ENCODE measurements at places on chromosomes 3 and 15.

DNA sequence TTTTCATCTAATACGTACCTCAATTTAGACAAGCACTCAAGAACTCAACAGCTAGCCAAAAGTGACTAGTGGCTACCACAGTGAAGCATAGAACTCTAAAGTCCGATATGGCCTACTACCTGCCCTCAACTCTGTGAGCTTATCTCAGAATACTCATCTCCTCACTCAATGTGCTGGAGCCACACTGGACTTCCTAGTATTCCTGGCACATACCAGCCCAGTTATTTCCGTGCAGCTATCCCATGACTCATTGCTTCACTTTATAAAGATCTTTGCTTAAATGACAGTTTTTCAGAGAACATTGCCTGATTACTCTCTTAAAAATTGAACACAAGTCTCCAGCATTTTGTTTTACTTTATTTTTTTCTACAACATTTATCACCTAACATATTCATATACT lies 524.7 kb downstream of the PYDC2 start:
- no peak for DNase-seq

DNA sequence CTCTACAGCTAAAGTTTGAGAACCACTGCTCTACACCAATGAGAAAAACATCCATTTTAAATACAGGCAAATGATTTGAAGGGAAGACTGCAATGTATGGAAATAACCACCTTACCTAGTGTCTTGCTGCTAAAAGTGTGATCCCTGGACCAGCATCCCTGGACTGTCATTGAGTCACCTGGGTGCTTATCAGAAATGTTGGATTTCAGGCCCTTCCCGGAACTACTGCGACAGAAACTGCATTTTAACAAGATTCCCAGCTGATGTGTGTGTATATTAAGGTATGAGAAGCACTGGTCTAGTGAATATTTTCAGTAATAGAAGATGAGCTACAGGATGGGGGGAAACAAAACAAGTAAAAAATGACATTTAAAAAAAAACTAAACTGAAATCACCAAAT lies 324.1 kb downstream of the MECOM start:
- DNase-seq = no peak

DNA sequence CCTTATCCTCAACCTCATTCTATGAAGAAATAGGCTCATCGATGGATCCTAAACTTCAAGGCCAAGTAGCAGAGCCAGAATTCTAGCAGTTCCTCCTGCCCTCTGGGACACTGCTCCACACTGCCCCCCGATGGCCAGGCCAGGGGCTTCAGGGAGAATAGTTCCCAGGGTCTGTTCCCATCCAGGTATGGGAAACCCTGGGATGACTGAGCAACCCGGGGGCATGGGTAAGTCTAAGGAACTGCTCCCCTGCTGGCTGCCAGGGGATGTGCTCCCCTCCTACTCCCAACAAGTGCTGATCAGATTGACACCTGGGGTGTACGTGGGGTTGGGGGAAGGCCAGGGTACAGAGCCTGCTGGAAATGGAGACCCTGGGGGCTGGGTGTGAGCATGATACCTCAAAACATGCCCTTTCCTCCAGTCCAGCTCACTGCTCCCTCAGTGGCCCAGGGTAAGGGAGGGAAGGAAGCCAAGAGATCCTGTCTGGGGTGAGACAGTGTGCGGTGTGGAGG lies 7.6 kb downstream of the ULK3 start:
- no peak for DNase-seq

GRCh38 chr15:67161412-67161811 lies 93.0 kb downstream of the AAGAB start:
- DNase-seq = no peak

DNA sequence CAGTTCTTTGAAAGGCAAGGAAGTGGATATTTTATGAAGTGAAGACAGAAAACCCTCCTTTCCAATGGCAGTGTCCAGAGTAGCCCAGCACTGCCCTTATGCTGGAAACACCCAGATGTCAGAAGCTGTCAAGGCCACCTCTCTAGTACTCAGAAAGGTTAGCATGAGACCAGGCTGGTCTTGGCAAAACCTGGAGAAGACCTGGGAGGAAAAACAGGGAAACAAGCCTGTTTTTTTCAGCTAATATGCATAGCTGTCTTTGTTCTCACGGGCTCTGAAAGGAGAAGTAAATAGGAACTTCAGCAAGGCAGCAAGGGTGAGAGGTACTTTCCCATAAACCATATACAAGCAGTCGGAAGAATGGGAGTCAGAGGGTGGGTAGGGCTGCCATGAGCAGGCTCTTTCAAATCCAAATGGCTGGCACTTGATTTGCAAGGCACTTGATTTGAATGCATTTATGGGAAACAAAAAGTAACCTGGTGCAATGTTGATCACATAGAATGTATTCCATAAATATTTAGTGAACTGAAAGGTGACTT lies 55.8 kb downstream of the HEG1 start:
- DNase-seq = no peak

- no peak for DNase-seq
Measured at GRCh38 chr3:39808467-39809180, 785 bp upstream of the MYRIP start.

- no peak for DNase-seq
Measured at GRCh38 chr3:21484057-21484827, 266.8 kb downstream of the ZNF385D start.

DNA sequence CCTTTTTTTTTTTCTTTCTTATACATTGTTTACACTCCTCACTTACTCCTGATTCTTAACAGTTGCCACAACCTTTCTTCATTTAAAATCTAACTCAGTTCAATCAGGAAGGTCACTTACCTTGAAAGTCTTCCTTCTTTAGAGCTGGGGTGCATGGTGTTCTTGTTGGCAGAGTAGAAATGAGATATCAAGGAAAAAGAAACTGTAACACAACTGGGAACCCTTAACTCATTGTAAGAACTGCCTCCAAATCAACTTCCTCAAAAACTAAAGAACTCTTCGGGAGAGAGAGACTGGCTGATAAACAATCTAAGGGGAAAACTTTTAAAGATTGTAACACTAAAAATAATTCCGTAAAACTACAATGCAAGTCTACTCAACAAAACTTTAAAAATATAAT lies 1.4 kb upstream of the APPL1 start:
- DNase-seq = no peak

DNA sequence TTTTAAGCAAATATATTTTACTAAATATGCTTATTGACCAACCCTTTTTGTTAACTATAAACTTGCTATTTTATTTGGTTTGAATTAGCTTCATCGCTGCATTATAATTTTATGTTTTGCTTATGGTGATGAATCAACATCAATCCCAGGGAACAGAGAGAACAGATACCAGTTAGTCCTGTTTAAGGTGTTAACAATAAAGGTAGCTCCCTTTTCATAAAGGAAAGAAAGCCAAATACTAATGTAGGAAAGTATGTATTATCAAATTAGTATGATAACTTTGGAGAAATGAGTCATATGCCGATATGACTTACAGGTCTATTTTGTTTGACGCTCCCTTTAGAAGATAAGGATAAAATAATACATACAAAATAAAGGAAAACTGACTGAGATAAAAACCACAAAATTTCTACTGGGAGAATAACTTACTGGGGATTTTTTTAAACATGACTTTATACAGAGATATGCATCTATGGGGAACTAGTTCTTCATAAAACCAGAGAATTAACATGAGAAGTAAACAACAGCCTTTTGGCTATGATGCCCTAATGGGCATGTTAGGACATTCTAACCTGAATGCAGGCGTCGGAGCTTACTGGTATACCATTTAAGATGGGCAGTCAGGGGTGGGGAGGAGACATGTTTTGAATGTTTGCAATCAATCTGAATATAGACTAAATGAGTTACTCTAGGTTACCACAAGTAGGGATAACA lies 4.5 kb downstream of the OR5K2 start:
- no peak for DNase-seq

GRCh38 chr15:60788692-60789103 lies 309.8 kb upstream of the ICE2 start:
- DNase-seq = no peak

DNA sequence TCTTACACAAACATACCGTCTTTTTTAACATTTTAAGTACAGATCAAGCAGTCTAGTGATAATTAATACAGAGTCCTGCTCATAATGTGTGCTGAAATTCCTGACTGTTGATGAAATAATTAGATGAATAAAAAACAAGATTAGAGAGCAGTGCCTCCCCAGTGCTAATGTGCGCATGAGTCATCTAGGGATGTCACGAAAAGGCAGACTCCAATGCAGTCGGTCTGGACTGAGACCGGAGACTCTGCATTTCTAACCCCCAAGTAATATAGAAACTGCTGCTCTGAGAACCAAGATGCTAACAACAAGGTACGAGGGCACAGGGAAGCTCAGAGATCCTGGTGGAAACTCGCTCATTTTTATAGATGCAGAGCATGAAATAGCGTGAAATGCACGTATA lies 61.4 kb downstream of the COL8A1 start:
- no peak for DNase-seq

GRCh38 chr3:71515636-71516365 lies 67.7 kb downstream of the FOXP1 start:
- no peak for DNase-seq
